Epithelial cell of proximal tubule (primary cell): ENCODE measurements at places on chromosomes 1 and 21. TPM values are rescaled to one million over a fixed set of nuclear protein-coding genes. Genes with fewer than 3 reads are reported as not detected.

The PADI2 gene
- 1.5 and 15.2 TPM in 2 replicates for total RNA-seq

The RGS13 gene
- total RNA-seq, result not detected in 2 replicates

The GBP4 gene
- total RNA-seq, result 0.07 and 0.35 TPM in 2 replicates

The HSF2BP gene
- total RNA-seq, result 0.12 and 0.72 TPM in 2 replicates

The C8A gene
- not detected in 2 replicates for total RNA-seq

The ATAD3C gene
- under 0.01 and 0.36 TPM in 2 replicates for total RNA-seq

The CLIC6 gene
- total RNA-seq, result 0.58 and 1.3 TPM in 2 replicates
